Activated CD4-positive, alpha-beta T cell treated with anti-CD3 and anti-CD28 coated beads for 1 hour (primary cell): ENCODE measurements at places on chromosomes 7 and 10.

GRCh38 chr10:89458291-89458690 is 43.9 kb downstream of the IFIT5 start:
- DNase-seq = no peak

- no peak for DNase-seq
These were observed 4.9 kb upstream of the PPIF start for GRCh38 chr10:79342295-79342761.

GRCh38 chr10:9299966-9300365 is 1245.5 kb downstream of the GATA3 start:
- DNase-seq = no peak

DNA sequence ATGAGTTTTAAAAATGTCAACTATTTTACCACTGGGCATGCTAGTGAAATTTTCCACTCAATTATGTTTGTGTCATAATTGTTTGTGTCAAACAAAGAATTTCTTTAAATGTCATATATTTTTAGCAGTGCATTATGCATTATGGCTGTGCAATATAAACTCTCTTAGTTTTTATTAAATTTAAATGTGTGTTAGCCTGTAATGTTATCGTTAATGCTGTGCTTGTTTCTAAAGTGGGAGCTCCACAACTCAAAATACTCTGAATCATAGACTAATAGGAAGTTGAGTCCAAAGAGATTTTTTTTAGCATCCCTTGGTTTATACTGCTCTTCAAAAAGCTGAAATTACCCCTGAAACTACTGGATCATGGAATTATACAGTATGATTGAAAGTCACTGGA is 26.8 kb downstream of the GNAI1 start:
- DNase-seq = no peak

DNA sequence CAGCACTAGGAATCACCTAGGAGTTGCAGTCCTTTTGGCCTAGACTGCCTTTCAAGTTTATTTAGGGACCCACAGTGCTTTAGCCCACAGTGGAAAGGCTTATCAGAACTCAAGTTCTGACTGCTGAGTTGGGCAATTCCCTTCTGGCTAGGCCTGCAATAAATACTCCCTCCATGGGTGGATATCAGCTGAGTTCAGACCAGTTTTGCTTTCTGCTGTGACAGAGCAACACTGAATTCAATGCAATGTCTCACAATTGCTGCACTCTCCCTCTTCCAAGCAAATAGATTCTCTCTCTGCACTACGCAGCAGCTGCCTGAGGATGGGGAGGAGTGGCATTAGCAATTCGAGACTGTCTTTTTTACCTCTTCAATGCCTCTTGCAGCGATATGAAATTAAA is 1153.3 kb downstream of the SORCS1 start:
- no peak for DNase-seq

DNA sequence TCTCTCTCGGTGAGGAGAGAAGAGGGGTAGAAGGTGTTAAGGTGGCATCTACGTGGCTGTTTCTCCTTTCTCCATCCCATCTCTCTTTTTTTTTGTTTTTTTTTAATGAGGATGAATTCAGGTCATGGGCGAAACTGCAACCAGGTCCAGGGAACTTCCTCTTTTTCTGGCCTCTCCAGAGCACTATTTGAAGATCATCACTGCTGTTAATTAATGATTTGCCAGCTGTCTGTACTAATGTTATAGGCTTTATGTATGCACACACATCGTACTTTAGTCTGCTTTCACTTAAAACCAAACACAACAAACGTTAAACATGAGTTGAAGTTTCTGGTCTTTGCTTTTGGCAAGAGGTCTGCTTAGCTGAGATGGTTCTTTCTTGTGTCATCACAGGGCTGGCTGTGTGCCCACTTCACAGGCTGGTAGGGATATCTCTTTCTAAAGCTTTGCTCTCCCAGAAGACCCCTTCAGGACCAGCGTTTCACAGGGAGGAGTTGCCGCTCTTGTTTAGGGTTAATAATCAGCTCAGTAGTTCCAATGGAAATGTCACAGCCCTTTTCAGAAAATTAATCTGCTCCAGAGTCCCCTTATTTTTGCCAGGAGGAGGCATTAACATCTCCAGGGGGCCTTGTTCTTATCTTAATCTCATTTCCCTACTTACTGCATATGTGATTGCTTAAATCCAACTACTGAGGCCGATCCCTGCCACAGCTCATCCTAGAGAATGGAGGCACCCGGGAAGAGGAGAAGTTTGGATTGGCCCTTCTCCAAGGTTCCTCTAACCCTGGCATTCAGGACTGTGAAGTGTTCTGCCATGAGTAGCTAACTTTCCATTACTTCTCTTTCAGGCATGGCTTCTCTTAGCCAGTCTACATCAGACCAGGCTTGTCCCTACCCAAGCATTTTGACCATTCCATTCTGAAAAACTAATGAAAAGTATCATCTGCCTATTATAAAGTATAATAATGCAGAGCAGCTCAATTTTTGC is 273.9 kb upstream of the NFE2L3 start:
- DNase-seq = no peak

GRCh38 chr7:79227044-79227443 is 226.4 kb downstream of the MAGI2 start:
- no peak for DNase-seq

DNA sequence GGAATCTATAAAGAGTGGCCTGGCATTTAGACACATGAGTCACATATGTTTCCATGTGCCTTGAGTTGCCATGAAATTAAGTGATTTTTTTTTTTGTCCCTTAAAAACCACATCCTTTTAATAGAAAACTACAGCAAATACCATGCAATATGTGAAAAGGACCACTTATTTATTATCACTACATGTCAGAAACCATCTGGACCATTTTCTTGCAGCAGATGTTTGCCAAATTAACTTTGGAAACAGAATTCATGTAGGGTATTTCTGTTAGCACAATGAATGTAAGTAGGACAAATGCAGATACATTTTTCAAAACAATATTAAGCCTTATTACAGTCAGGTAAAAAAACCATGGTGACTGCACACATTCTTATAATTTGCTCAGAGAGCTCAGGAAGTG is 230.6 kb downstream of the REEP3 start:
- DNase-seq = no peak

- no peak for DNase-seq
These were observed 149.8 kb upstream of the HDAC9 start for GRCh38 chr7:18345641-18346234.

DNA sequence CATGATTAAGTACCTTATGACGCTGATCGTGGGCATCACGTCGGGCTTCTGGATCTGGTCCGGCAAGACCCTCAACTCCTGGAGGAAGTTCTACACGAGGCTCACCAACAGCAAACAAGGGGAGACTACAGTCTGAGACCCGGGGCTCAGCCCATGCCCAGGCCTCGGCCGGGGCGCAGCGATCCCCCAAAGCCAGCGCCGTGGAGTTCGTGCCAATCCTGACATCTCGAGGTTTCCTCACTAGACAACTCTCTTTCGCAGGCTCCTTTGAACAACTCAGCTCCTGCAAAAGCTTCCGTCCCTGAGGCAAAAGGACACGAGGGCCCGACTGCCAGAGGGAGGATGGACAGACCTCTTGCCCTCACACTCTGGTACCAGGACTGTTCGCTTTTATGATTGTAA is 2.5 kb downstream of the FZD1 start:
- no peak for DNase-seq

DNA sequence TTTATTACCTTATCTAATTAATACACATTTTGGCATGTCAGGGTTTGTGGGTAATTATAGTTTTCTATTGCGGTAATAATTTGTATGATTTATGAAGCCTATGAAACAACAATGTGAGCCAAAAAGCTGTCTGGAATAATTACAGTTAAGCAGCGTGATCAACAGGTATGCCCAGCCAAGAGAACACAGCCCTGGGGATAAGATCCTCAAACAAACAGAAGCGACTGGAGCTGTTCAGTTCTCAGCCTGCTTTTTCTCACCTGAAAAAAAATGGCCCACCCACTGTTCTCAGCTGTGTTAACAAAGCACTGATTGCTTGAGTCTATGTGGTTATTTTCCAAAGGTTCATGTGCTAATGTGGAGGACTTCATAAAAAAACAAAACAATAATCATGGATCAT is 855.8 kb downstream of the GATA3 start:
- DNase-seq = no peak

DNA sequence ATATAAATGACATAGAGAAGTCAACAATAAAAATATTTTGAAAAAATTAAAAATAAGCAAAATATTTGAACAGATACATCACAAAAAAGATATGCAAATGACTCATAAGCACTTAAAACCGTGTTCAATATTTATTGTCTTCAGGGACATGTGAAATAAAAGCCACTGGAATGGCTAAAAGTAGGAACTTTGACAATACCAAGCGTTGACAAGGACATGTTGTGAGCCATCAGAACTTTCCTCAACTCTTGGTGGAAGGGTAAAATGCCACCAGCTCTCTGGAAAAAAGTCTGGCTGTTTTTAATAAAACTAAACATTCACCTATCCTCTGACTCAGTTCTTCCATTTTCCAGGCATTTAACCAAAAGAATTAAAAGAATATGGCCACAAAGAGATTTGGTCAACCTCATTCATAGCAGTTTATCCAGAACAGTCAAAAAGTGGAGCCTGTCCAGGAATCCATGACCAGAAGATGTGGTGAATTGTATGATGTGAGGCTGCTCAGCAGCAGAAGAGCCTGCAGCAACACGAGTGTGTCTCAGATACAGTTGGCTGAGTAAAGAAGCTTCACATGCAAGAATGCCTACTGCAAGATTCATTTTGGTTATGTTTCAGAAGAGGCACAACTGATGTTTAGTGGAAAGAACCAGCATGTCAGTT is 7.1 kb upstream of the KLF6 start:
- no peak for DNase-seq

GRCh38 chr10:101236376-101237080 is 7.3 kb upstream of the LBX1 start:
- DNase-seq = no peak

DNA sequence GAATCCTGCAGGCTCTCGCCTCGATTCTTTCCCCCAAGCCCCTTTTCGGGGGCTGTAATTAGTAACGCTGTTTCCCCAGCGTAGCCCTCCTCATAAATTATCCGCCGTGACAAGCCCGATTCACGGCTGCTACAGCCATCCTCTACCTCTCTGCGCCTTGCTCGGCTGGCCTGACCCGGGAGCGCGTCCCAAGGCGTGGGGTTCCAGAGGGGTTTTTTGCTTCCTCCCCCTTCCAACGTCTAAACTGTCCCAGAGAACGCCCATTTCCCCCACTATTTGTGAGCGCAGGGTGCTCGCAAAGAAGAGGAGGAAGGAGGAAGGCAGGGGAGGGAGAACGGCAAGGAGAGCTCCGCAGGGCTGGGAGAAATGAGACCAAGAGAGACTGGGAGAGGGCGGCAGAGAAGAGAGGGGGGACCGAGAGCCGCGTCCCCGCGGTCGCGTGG is 880 bp downstream of the HOXA5 start:
- no peak for DNase-seq

- DNase-seq = no peak
These were observed 274.5 kb upstream of the MGMT start for GRCh38 chr10:129192344-129193128.

- no peak for DNase-seq
These were observed 26.7 kb upstream of the MRLN start for GRCh38 chr10:59779756-59780533.

DNA sequence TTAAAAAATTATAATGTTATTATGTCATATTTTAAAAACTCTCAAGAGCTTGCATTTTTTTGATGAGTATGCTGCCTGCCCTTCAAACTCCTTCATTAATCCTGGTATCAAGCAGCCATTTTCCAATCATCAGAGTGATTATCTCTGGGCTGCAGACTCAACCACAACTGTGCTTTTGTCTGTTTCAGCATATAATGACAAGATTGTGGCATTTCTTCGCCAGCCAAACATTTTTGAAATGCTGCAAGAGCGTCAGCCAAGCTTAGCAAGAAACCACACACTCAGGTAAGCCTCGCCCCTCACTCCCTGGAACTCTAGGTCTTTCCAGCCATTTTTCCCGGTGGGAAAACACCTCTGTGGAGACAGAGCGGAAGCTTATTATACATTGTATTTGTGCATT is 90.0 kb upstream of the STK17A start:
- DNase-seq = no peak

- no peak for DNase-seq
These were observed 76.4 kb downstream of the PRR15 start for GRCh38 chr7:29639886-29640595.

GRCh38 chr10:62990126-62990525 is 143.0 kb upstream of the NRBF2 start:
- no peak for DNase-seq

GRCh38 chr10:123682477-123682876 is 16.3 kb downstream of the GPR26 start:
- DNase-seq = no peak

GRCh38 chr10:47077386-47077785 is 166.2 kb downstream of the PTPN20 start:
- DNase-seq = no peak

GRCh38 chr10:24886290-24886680 is 66.1 kb downstream of the PRTFDC1 start:
- DNase-seq = no peak

DNA sequence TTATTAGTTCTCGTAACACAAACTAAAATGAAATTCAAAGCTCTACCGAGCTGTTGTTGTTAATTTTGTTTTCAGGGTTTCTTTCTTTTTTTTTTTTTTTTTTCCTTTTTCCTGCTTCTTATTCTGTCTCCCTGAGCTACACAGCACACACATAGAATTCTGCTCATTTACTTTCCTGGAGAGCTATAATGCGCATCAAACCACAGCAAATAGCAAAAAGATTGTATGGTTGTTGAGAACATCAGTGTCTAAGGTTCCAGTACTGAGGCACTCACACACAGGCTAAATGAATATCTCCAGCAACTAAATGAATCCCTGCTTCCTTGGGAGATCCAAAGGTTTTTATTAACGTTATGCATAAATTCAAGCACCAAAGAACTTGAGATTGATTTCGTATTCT is 418.3 kb downstream of the PLXDC2 start:
- no peak for DNase-seq

DNA sequence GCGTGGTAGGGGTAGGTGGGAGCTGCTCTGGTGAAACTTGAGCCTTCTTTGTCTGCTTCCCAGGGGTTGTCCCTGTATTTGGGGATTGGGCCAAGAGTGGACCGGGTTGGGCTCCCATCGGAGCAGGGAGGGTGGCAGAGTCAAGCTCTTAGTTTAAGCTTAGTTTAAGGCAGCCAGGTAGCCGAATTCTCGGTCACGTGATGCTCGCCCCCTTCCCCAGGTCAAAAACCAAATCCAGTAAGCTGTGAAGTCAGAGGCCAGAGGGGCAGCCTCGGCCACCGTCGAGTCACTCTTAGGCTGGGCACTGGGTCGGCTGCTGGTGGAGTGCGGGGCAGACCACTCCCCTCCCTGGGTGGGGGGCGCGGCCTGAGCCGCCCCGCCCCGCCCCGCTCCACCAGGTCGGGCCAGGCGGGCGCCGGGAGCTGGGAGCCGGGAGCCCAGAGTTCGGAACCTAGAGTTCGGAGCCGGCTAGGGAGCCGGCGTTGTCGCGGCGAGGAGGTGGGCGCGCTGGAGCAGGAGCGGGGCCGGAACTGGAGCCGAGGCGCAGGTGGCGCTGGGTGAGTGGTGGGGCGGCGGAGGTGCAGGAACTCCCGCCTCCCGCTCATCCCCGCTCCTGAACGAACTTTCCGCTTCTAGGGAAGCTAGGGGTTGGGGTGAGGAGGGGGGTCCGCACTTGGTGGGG is 2.8 kb upstream of the LZTS2 start:
- DNase-seq = no peak
